Activated CD4-positive, alpha-beta T cell treated with anti-CD3 and anti-CD28 coated beads for 24 hours (primary cell): ENCODE measurements at places on chromosomes 1 and 21.

DNA sequence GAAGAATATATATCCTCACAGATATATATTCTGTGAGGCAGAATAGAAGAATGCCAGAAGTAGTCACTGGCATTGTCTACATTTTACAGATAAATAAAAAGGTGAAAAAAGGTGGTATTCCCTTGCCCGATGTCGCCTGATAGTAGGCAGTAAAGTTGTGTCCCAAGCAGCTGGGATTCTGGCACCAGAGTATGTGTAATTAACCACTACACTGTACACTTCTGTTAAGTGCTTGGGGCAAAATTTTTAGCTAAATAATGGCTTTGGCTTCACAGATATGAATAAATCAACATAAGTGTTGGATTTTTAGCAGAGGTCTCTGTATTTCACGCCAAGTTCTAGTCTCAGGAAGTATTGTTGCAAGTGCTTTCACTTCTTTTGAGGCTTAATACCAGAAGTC is 13.3 kb upstream of the CASQ2 start:
- no peak for DNase-seq

DNA sequence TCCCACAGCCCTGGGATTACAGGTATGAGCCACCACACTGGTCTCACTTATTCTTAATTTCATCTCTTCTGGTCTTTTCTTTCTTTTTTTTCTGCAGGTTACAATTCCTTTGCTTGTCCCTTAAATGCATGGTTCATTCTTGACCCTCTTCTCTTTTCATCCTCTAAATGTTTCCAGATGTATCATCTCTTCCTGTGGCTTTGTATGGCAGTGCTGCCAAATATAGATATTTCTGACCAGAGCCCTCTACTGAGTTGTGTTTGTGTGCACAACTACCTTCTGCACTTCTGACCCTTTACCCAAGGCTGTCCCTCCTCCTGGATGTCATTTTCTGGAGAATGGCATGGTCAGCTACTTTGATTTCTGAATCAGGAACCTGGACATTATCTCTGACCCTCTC is 32.5 kb downstream of the OLFML3 start:
- no peak for DNase-seq

- no peak for DNase-seq
Measured at GRCh38 chr1:14826172-14826636, 227.7 kb downstream of the KAZN start.

GRCh38 chr21:42991992-42992740 is 17.8 kb downstream of the PKNOX1 start:
- no peak for DNase-seq

GRCh38 chr1:221979444-221980032 is 237.6 kb upstream of the DUSP10 start:
- no peak for DNase-seq

GRCh38 chr1:224662870-224663269 is 46.8 kb downstream of the CNIH3 start:
- DNase-seq: no peak

DNA sequence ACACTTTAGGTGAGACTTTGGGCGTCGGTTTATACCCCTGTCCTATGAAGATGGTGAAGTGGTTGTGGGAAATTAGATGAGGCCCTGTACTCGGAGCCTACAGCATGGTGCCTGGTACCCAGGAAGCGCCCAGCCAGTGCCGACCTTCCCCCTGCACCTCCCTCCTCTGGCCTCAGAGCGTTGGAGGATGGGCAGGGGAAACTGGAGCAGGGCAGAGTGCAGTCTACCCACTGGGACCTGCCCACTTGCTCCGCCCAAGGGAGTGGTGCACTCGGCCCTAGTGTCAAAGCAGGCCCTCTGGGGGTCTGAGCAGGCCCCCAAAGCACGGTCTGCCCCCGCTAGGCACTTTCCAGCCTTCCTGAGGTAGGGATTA is 13.0 kb upstream of the TTC22 start:
- DNase-seq: no peak

DNA sequence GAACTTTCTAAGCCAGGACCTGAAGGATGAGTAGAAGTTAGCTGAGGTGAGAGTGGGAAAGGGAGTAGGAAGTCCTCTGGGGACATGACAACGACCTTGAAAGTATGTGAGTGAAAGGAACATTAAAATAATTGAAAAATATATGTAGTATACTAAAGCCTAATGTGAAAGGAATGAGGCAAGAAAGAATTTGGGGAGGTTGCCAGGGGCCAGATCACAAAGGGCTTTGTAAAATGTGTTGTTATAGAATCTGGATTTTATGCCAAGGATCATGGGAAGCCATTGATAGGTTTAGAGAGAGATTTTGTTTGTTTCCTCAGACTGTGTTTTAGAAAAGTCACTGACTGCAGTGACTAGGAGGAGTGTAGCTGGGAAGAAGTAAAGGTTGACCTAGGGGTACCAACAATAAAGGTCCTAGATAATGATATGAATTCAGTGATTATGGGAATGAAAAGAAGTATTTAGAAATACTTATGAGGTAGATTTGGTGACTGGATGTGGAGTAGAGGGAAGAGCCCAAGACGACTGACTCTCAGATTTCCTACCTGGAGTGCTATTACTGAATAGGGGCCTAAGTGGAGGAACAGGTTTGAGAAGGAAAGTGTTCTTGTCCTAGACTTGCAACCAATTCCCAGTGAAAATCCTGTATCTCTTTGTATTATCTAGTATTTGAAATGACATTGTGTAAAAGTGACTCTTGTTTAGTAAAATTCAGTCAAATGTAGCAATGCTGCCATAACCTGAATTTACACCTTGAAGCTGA is 179.8 kb downstream of the PHTF1 start:
- DNase-seq: no peak

DNA sequence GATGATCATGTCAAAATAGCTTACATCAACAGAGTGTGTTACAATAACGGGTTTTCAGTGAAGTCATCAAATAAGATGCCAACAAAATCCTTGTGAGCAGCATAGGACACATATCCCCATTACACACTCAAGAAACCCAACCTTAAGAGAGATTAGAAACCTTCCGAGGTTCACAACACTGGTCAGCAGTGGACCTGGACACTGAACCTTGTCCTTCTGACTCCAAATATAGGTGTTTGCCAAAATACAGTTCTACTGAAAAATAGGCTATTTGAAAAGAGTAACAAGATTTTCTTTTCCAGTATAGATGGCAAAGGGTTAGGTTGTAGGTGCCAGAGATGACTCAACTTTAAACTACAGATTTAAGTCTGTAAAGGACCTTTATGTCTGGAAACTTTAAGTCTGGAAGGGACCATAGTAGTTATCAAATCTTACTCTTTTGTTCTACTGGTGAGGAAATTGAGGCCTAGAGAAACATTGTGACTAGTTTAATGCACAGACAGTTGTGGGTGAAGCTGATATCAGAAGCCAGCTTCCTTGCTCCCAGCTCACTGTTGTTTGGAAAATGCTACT is 811 bp upstream of the REG4 start:
- DNase-seq: no peak

DNA sequence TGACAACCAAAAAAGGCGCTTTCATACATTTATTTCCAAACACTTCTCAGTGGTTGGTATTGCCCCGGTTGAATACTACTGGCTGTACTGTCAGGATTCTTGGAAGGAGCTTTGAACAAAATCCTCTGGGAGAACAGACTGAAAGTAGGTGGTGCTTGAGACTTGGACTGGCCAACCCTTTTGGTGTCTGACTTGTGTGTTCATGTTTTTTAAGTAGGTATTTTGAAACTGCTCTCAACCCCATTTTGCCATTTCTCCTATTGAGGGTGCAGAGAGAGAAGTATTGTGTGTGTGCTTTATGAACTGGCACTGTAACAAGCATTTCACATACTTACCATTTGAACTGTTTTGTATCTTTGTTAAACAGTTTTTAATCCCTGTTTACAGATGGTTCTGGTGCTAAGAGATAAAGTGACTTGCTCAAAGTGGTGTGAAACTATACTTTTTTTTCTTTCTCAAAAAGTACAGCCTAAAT is 21.2 kb downstream of the ARID1A start:
- DNase-seq: no peak

DNA sequence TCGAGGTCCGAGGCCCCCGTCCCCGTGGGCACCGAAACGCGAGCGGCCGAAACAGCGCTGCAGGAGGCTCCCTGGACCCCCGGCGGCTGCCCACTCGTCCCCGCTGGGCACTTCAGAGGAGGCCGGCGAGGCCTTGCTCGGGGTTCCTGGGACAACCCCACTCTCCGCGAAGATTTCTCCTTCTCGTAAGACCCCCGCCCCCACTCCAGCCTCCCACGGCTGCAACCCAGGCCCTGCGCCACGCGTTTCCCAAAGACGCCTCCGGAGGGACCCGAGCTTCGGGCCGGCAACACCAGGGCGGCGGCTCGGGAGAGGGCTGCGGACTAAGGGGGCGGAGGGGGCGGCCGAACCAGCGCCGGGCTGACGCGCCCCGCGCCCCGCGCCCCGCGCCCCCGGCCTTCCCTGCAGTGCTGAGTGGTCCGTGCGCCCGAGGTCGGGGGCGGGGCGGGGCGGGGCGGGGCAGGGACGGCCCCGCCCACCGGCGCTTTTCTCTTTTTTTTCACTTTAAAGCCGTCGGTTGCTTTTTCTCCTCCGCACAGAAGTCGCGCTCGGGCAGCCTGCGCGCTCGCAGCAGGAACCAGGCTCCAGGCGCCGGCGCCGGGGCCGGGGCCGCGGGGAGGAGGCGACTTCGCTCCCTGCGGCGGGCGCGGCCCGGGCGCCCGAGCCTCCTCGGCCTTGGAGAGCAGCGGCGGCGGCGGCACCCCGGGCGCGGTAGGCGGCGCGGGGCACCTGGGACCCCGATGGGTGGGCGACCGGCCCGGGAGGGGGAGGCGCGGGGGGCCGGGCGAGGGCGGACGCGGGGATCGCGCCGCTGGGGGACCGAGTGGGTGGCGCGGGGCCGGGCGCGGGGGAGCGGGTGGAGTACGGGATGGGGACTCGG is at the start of gene SPSB1:
Gene SPSB1, plus strand, starts transcription at position 534 of the 880 bp plus-strand sequence. CDS start 62,998 bp downstream, outside the sequence.
- peak; percentile 44 for DNase-seq

DNA sequence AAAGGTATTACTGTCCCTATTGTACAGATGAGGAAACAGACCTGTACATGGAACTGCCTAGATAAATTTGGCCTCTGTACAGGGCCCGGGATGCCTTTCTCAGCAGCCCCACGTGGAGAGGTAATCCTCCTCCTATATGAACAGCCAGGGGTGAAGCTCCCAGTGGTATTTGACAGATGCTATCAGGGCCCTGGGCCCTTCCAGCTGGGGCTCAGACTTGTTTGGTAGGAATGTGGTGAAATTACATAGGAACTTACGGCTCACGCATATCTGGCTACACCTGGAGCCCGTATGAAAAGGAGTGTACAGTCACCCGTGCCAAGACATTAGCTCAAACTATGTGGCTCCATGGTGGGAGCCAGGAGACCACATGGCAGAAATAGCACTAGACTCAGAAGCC is 24.8 kb upstream of the TCEA3 start:
- no peak for DNase-seq

- no peak for DNase-seq
Measured at GRCh38 chr1:12059722-12060464, 3.2 kb upstream of the TNFRSF8 start.

DNA sequence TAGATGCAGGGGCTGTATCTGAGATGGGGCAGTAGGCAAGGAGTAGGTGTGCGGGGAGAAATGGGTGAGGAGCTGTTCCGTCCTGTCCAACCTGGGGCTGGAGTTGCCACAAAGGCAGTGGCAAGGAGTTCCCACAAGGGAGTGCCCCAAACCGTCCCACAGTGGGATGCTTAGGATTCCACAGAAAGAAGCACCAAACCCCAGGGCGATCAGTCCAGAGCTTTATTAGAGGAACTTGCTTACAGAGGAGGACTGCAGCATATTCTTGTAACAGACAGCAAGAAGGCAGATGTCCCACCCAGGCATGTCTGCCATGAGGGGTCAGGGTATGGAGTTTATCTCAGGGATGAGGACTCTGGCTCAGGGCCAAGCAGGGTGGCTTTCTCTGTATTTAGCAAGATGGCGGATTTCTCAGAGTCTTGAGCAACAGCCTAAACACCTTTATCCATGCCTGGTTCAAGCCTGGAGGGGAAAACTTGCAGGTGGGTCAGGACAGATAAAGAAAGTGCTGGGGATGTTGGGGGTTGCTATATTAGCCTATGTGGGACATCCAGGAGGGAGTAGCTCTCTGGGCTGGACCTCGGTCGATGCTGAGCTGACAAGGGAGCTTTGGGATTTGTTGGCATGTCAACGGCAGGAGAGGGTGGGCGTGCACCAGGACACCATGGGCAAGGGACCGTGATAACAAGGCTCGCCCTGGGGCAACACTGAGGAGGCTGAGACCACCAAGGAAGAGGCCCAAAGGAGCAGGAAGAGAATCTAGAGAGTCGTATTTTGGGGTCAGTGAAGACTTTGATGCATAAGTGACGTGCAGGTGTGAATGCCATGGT is 32.8 kb downstream of the OBSCN start:
- DNase-seq: no peak

- DNase-seq: no peak
Measured at GRCh38 chr1:31515936-31516335, 60.4 kb upstream of the TINAGL1 start.

GRCh38 chr1:39205781-39206464 is 1.4 kb downstream of the MACF1 start:
- DNase-seq: no peak

DNA sequence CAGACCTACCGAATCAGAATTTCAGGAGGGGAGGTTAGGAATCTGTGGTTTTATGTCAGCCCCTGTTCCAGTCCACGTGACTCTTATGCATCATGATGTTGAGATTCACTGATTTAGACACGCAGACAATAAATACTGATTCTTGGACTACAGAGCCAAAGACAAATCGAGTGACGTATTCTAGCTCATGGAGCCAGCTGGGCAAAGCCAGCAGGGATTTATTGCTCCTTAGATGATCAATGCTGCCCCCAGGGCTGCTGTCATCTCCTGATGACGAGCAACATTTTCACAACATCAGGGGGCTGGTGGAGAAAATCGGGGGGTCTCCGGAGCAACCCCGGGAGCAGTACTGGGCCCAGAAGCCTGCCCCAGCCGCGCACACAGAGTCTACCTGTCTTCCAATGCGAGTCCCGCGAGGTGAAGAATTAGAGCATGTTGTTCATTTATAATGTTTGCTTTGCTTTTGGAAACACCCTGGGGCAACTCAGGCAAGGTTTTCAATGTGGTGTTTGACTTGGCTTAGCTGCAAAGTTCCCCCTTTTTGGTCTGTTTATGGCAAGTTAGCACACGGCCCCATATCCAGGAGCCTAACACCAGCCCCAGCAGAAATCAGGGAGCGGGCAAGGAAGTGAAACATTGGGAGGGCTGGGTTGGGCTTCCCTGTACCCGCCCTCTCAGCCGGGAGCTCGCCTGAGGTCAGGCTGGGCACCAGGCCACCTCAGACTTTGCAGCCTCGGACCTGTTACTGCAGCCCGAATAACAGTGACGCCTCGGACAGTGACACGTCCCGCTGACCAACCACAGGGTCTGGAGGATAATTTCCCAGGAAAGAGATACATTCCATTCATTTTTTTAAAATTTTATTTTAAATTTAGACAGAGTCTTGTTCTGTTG is 19.9 kb upstream of the CLDN14 start:
- DNase-seq: no peak
